ENCODE measurements at places on chromosomes 4 and X.

DNA sequence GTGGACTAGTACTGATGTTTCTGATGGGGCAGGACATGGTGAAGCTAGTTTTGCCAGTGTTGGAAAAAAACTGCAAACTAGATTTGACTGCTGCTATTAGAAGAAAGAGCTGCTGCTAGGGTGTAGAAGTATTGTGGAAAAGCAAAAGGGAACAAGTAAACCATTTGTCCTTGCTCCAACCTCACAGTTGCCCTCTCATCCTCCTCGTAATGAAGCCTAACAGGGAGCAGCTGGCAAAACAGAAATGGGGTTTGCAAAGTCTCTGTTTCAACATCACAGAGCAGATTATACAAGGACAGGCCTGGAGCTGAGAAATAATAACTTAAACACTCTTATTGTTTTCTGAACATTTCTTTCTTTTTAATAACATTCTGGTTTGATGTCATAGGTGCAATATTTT, 346.2 kb downstream of the MAGEB5 start:
- no peak for DNase-seq

DNA sequence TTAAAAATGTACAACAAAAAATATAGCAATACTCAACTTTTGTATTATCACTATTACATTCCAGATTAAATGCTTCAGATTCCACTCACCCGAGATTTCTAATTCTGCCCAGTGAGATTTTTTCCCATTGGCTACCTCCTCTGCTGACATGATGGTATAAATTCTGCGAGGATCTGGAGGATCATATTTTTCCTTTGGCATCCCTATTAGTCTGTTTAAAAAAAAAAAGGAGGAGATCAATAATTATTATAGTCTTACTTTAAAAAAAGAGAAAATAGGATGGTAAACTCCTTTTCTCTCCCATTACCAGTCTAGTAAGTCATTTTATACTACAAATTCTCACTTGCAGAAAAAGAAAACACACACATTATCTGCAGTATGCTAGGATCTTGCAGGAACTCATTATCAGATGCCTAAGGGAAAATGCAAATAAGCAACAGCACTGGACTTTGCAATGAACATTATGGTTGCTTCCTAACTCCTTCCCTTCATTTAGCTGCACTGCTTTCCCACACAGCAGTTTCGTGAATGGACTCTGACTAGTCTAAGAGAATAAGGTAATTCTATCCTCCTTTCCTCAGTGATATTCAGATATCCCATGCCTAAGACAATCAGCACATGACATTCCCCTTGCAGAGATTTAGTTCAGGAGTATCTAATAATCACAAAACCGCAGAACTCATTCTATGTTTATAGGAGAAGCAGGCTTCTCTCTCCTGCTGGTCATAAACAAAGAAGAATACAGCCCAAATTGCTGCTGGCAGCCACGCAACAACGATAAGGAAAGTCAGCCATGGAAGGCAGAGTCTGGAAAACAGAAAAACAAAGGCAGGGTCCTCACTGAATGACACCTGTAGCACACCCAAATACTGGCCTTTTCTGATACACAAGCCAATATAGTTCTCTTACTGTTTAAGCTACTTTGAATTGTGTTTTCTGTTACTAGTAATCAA, 42.7 kb downstream of the CNOT6L start:
- no peak for DNase-seq

DNA sequence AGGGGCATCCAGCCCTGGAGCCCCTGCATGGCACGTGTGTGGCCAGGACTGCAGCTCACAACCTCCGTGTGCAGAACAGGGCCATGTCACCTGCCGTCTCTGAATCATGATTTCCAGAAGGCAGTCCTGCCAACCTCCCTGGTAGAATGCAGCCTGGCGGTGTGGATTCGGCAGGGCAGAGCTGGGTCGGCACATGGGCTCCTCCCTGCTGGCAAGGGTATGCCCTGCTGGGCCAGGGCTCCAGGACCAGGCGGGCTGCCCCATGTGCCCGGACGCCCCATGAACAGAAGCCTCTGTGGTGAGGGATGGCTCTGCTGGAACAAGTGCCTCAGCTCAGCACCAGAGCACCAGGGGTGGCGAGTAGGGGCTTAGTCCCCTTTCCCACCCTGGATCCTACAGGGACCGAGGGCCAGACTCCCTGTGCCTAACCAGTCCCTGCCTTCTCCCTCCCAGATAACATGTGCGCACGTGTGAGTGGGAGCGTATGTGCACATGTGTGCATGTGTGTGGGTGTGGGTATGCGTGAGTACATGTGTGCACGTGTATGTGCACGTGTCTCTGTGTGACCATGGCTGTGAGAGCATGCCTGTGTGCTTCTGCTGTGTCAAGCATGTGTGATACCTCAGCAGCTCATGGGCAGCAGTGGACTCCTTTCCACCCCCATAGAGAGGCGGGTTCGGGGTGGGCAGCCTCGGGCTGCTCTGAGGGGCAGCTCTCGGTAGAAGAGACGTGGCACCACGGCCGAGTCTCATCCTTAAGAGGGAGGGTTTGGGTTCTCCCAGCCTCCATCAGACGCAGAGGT, 10.3 kb upstream of the MXD4 start:
- no peak for DNase-seq

- DNase-seq, result peak; percentile 78
These were observed 789 bp downstream of the ARHGAP10 start for GRCh38 chr4:147732518-147733235.

GRCh38 chr4:24862073-24862751, 50.6 kb downstream of the CCDC149 start:
- DNase-seq, result no peak

DNA sequence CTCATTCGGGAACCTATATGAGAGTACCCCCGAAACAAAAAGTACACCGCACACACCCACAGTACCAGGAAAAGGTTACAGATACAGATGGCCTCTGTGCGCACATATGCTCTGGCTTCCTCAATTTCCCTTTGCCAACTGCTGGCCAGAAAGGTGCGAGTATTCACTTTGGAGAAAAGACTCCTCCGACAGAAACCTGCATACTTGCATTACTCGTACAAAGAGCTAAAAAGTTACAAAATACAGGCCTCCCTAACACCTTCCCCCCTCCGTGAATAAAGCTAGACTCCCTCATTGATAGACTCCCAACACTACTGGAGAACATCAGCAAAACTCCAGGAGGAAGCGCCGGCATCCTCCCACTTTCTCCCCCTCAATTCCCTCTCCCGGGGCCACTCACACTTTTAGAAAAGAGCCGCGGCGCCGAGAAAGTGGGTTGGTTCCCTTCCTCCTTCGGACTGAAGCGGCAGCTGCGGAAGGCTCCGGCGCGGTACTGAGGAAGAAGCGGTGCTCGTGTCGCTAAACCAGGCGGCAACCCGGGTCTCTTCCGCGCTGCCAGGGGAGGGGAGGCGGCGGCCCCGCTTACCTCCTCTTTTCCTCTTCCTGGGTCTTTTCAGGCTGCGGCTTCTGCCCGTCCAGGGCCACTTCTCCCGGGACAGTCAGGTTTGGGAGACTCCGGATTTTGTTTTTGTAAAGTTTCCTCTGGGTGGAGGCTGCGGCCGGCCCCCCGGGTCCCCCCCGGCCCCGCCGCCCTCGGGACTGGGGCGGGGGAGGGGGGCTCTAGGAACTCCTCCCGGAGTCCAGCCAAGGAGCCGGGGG, 1.1 kb downstream of the FBXW7 start:
- no peak for DNase-seq

DNA sequence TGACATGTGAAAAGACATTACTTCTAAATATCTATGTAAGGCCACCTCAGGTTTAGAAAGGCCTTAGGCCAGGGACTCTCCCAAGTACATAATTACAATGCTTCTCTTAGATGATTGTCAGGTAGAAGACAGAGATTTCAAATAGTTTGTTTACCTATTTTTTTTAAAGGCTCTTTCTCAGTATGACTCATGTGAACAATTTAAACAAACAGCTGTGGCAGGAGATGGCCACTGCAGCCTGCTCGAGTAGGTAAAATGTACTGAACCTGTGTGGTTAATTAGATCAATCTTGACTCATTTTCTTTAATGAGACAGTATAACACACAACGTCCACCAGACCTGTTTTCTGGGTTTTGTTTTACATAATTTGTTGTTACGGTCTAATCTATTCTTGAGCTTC, 50.2 kb downstream of the LEF1 start:
- no peak for DNase-seq

DNA sequence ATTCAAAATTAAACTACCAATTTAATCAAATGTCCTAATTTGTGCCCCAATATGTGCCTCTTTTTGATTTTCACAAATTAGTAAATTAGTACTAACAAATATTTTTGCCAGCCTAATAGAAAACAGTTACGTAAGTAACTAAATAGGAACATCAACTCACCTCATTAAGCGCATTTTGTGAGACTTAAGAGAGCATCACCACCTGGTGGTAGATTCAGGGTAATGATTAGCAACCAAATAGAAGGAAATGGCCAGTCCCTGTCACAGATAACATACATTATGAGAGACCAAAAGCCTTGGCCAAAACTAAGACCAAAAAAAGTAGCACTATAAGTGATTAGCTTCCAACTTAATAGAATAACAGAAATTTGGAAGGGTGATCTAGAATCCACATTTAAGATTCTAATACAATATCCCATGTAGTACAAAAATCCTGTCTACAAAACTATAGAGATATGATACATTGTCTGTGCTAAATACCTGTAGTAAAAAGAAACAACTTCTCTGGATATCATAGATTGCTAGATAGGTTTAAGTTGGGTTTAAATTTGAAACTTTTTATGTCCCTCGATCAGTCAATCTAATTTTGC, 46.7 kb downstream of the C4orf46 start:
- DNase-seq, result no peak

GRCh38 chrX:79080141-79080540, 64.3 kb upstream of the GPR174 start:
- no peak for DNase-seq

DNA sequence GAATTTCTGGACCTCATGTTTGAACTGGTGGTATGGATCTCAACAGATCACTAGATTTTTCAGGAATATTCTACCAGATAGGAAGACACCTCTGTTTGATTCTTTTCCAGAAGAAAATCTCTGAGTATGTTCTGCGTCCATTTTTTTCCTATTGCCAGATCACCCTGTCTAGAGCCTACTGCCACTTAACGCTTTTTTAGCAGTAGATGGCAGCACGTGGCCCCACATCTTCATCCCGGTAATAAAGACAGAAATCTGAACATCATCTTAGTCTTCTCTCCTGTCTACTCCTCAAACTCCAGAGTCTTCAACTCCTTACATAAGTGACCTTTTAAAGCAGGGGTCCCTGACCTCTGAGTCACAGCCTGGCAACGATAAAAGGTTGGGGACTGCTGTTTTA, 184.7 kb downstream of the TMA16 start:
- no peak for DNase-seq
